ENCODE measurements at places on chromosomes 7 and 10. TPM values are rescaled to one million over a fixed set of nuclear protein-coding genes. Genes with fewer than 3 reads are reported as not detected.

GRCh38 chr10:71396711-71397295 is at the start of gene CDH23:
Gene CDH23 (plus strand): TSS chr10:71396920. CDS start chr10:71439832, 42,912 bp downstream.
- peak; percentile 16 for DNase-seq

DNA sequence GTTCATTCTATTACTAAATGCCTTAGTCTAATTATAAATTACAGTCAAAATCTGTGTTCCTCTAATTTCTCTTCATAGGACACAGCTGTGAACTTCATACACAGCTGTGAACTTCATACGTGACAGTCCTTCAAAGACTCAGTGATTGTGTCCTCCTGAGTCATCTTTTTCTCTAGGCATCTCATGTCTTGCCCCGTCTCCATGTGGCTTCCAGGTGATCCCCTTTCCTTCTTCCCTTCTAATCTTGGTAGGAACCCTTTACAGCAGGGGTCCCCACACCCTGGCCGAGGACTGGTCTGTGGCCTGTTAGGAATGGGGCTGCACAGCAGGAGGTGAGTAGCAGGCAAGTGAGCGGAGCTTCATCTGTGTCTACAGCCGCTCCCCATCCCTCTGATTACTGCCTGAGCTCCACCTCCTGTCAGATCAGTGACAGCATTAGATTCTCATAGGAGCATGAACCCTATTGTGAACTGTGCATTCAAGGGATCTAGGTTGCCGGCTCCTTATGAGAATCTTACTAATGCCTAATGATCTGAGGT is 14.0 kb upstream of the EIF5AL1 start:
- no peak for DNase-seq

DNA sequence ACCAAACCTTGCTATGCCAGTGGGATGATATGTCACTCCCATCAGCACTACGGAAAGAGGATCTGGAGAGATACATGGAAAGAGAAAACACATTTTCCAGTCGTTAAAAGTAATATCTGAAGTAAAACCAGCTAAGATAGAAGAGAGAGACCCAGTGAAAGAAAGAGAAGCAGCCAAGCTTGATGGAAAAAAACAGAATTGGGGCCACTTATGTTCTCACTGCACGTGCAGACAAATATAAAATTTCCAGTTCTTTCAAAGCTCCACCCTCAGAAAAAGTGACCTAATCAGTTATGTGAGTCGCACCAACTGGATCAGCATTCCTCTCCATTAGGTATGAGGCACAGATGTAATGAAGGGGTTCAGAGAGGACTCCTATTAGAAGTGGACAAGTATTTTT is 266.1 kb downstream of the MTERF1 start:
- no peak for DNase-seq

Gene ODAD2
- 0.60 TPM for total RNA-seq

GRCh38 chr7:17646253-17646956 is 293.9 kb downstream of the SNX13 start:
- peak; percentile 57 for DNase-seq

- no peak for DNase-seq
Measured at GRCh38 chr7:69630292-69630691, 32.0 kb downstream of the AUTS2 start.

- DNase-seq = no peak
Measured at GRCh38 chr7:139105484-139105883, 4.0 kb downstream of the ZC3HAV1 start.

Gene ESYT2
- total RNA-seq = 32.9 TPM

GRCh38 chr7:46558482-46559193 is 637.6 kb upstream of the IGFBP3 start:
- DNase-seq = no peak

DNA sequence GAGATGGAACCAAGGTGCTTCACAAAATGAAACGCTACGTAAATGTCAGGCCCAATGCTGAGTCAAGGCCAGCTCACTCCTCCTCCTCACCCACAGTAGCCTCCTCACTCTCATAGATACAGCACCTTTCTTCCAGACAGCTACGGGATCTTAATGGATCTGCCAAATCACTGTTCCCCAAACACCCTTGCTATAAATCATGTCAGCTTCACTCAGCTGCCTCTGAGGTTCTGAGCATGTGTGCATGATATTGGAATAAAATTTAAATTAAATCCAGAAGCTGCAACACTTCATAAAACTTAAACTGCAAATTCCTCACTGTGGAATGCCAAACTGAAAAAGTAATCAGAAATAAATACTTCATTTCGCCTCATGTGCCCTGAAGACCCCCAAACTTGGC is 14.7 kb upstream of the CPXM2 start:
- no peak for DNase-seq

Gene ERVW-1
- not detected for total RNA-seq

Gene GIMAP6
- 175 TPM for total RNA-seq

GRCh38 chr7:6232534-6232933 is 39.9 kb downstream of the CYTH3 start:
- DNase-seq = peak; percentile 62

GRCh38 chr7:90841759-90842429 is 245.8 kb downstream of the CDK14 start:
- DNase-seq = no peak

DNA sequence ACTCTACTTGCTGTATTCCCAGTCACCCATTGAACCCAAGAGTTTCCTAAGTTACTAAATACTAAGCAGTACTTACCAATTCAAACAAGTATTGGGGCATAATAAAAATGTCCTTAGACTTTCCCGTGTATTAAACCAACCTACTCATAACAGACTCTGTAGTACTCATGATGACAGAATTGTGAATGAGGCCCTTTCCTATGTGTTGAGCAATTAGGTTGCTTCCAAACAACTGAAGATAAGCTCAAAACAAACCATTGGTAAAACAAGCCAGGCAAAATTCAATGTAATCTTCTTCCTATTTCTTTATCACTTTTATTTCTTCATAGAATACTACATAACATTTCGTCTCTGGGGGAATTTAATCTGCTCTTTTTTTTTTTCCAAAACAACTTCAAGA is 106.5 kb upstream of the ANK3 start:
- no peak for DNase-seq

DNA sequence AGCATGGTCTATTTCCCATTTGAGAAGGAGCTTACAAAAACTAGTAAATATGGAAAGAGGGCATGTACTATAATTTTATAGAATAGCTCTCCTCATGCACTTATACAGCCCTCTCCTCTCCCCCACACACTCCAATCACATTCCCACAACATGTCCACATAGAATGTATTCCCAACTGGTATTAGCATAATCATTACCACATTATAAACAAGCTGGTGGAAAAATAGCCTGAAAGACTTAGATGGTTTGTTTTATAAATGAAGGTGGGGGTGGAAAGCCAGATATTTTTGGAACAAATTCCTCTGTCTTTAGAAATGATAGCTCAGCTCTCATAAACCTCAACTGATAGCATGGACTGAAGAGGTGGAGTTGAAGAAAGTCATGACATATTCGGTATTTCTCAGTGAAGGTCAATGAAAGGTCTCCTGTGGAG is 410.1 kb downstream of the SUGCT start:
- no peak for DNase-seq

- no peak for DNase-seq
Measured at GRCh38 chr7:111869280-111869679, 307.0 kb upstream of the IMMP2L start.

Gene ADAM22
- total RNA-seq = 0.40 TPM

Gene TECPR1
- 55.4 TPM for total RNA-seq

Gene FLNC
- 131 TPM for total RNA-seq

- no peak for DNase-seq
Measured at GRCh38 chr10:77591238-77591880, 46.2 kb downstream of the KCNMA1 start.

Gene SPDYE3
- total RNA-seq = not detected

- no peak for DNase-seq
Measured at GRCh38 chr7:2168615-2169311, 64.0 kb downstream of the MAD1L1 start.

Gene ATRNL1
- 0.20 TPM for total RNA-seq

Gene EBF3
- total RNA-seq = under 0.01 TPM

- peak; percentile 6 for DNase-seq
Measured at GRCh38 chr10:53134050-53134449, 361.5 kb upstream of the MBL2 start.

- DNase-seq = no peak
Measured at GRCh38 chr10:11586170-11586569, 25.3 kb downstream of the USP6NL start.

DNA sequence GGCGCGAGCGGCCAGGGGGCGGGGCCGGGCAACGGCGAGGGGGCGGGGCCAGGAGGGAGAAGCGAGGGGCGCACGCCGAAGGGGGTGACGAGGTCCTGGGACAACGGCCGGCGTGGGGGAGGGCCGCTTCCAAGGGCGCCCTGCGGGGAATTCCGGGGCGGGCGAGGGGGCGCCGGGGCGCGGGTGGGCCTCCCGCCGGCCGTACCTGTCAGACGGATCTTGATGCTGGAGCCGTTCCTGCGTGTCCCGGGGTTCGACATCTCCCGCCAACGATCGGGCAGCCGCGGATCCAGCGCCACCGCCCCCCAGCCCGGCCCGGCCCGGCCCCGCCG is 421 bp downstream of the SMURF1 start:
- no peak for DNase-seq
